Common myeloid progenitor, CD34-positive (primary cell): ENCODE measurements at places on chromosomes 7 and 10.

GRCh38 chr7:123719197-123719721 lies 29.5 kb downstream of the WASL start:
- DNase-seq, result no peak

GRCh38 chr10:89062861-89063260 lies 72.3 kb downstream of the FAS start:
- no peak for DNase-seq

DNA sequence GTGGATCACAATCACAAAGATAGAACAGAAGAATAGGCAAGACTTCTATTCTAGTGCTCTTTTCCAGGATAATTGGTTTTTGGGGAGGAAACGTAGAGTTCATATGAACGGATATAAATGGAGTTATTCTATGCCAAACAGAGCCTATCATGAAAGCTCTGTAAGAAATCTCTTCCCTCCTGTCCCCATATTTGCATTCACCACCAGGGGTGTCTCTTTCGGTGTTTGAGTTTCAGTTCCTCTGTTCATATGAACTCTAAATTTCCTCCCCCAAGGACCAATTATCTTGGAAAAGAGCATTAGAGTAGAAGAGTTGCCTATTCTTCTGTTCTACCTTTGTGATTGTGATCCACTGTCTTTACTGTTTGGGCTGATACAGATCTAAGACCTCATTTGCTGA lies 48.3 kb upstream of the CDC14C start:
- no peak for DNase-seq

- no peak for DNase-seq
Observed at GRCh38 chr7:42471573-42472174, 234.7 kb upstream of the GLI3 start.

GRCh38 chr10:47146572-47146971 lies 153.4 kb upstream of the GDF10 start:
- no peak for DNase-seq

GRCh38 chr10:44981172-44982113 lies 2.8 kb upstream of the DEPP1 start:
- DNase-seq, result peak; percentile 49

DNA sequence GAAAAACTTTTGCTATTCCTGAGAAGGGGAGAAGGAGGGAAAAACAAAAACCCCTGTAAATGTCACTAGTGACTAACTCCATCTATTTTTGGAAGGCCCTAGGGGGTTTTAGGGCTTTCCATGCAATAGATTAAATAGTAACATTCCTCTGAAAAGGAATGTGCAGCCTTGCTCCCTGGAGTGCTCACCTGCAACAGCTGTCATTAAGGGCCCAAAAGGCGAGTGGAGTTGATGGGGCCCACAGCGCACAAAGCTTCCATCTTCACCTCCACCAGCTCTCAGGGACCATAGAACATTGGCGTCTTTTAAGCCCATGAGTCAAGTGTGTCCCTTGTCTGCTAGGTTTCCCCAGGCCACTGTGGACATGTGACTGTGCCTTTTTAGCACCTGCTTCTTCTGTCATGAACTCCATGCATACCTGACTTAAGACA lies 58.0 kb upstream of the IL6 start:
- DNase-seq, result no peak

DNA sequence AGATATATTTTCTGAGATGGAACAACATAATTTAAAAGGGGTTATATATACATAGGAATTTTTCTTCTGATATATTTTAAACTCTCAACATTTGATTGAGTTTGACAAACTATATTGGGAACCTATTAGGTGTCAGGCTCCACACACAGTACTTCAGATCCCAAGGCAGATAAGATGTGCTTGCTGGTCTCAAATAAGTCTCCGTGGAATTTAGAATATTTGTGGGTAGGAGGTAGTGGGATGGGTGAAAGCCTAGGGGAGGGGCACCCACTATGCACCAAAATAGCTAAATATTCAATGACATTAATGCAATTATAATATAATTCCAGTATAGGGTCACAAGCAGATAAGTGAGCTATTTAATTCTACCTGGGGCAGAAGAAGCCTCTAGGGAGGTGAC lies 81.5 kb downstream of the ARL4A start:
- DNase-seq, result no peak

DNA sequence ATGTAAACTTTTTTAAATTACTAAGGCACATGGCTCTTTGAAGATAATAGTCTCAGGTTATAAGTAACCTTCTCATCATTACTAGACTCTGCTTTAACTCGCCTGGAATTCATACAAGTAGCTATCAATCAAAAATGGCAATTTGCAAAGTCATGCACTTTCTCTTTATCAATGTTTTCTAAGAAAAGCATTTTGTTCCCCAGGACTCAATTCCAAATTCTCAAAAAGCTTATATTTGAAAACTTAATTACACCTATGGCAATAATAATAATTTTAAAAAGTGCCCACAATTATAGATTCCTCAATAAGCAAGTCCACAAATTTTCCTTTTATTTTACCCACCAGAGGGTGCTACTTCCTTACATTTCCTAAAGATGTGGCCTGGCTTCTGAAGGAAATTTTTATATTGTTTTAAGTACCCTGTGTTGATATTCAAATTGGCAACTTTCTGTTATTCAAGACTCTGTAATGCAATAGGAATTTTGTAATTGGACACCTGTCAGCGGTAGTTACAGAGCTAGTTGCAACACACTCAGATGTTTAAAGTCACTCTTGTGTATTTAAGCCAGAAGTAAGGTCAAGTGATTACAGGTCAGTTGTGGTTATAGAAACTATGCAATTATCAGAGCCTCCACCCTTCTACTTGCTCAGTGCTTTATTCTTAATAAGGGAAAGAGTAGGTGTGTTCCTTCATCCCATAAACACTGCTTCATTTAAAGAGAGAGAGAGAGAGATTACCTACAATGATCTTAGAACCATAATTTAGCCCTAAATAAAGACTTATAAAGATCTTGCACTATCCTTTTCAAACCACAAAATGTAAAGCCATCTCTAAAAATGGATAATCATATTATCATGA lies 47.1 kb upstream of the HYAL4 start:
- DNase-seq, result peak; percentile 25

DNA sequence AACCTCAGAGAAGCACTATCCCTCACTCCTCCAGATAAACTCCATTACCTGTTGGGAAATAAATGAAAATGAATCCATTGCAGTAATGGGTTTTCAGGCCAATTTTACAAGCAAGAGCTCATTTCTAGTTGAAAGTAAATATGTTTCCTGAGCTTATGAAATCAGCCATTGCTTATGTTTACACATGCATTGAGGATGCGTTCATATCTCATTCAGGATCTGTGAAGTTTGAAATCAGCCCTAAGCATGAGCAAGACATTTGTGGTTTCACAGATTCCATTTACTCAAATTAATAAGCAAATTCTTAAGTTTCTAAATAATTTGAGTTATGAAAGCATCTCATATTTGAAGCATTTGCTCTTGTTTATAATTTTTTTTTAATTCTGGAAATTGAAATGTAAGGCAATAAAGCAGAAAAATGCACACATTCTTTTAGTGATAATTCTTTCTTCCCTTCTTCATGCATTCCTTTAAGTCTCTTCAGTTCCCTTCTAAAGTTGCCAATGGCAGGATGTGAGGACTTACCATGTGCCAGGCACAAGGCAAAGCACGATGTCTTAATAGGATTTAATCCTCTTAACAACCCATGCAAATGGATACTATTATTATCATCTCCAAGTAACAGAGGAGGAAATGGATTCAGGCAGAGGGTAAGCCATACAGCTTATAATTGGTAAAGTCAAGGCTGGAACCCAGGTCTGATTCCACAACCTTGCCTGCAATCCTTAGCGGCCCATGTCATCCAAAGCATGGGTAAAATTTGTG lies 35.0 kb upstream of the CTTNBP2 start:
- no peak for DNase-seq

DNA sequence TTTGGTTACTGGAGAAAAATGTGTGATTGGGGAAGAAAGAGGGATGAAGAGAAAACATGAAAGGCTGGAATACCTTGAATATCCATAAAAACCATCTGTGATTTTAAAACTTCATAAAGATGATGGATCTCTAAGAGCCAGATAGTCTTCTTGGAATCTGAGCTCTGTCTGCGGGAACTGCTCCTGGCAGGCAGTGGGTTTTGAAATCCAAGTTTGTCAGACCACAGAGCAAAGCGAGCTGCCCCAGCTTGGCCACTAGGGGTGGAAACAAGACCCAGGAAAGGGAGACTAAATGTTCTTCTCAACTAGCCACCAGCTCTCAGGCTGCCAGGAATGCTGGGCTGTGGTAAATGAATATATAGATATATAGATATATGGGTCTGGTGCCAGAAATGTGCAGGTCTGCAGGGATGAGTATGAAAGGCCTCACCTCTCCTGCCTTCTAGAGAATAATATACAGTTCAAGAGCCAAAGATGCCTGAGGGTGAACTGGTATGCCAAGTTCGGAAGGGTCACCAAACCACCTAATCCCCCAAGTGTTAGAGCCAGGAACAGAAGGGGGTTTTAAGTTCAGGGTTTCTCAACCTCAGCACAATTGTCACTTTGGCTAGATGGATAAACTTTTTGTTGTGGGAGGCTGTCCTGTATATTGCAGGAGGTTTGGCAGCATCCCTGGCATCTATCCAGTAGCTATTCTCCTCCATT lies 208.8 kb downstream of the KCNMA1 start:
- DNase-seq, result no peak

DNA sequence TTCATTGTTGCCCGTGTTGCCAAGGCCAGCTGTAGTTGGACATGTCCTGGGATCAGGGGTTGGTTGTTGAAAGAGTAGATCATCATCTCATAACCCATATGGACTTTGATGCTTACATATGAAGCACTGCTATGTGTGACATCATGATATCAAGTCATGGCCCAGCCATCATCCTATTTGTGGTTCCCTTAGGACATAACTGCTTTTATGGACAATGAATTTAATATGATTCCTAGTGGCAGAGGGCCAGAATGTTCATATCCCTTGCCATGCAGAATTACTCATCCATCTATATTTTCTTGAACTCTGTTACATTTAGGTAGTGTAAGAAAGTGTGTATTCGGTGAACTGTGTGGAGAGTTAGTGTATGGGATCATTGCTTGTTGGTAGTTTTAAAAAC lies 343.9 kb upstream of the LRGUK start:
- no peak for DNase-seq

DNA sequence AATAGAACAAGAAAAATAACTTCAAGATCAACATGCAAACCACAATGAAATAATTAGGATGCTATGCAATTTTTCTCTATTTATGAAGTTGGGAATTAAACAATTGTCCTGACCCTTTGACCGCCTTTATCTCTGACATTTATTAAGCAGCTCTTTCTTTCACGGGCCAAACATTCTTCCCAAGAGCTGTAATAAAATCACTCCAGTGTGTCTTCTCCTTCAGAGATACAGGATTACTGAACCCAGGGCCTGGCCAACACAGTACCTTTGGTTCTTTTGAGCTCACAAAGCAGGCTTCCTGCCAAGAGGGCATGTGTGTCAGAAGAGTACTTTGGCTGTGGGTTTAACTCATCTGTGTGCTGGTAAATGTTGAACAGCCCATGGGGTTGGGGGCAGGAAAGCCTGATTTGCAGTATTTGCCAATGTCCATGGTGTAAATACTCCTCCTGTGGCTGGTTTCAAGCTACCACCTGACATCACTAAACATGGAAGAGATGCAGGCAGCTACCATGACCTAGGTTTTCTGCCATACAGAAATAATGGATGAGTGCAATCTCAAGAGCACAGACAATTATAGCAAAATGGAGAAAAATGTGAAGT lies 121.7 kb downstream of the FANK1 start:
- DNase-seq, result no peak

DNA sequence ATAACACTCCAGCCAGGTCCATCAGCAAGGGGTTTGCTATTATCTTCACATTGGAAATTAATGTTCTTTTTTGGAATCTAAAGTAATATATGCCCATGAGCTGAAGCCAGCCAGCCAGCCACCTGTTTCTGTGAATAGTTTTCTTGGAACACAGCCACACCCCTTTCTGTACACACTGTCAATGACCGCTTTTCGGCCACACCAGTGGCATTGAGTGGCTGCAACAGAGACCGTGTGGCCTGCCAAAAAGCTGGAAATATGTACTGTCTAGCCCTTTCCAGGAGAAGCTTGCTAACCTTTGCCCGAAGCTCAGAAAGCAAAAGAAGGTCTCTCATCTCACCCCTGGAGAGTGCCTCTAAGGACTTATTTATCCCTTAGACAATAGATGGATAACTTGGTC lies 98.5 kb upstream of the NPS start:
- DNase-seq, result no peak

GRCh38 chr10:125149036-125149679 lies 11.2 kb downstream of the CTBP2 start:
- DNase-seq, result peak; percentile 82

DNA sequence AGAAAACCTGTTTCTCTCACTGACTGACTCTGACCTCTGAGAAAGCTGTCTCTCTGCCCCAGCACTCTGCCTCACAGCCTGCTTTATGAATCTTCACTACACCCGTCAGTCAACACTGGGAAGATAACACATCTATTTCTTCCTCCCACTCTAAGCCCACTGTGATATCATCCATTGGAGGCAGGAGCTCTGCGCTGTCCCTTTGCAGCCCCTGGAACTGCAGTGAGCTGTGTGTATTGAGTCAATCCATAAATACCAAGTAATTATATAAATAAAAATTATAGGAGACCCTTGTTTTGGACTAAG lies 17.2 kb upstream of the FXYD4 start:
- DNase-seq, result no peak

GRCh38 chr7:102453319-102453718 lies 11.3 kb downstream of the ALKBH4 start:
- DNase-seq, result no peak

GRCh38 chr10:60384708-60385398 lies 4.8 kb downstream of the ANK3 start:
- no peak for DNase-seq

- DNase-seq, result peak; percentile 56
Observed at GRCh38 chr10:22022257-22023032, 18.9 kb upstream of the DNAJC1 start.
